ENCODE measurements at places on chromosomes 4 and X.

DNA sequence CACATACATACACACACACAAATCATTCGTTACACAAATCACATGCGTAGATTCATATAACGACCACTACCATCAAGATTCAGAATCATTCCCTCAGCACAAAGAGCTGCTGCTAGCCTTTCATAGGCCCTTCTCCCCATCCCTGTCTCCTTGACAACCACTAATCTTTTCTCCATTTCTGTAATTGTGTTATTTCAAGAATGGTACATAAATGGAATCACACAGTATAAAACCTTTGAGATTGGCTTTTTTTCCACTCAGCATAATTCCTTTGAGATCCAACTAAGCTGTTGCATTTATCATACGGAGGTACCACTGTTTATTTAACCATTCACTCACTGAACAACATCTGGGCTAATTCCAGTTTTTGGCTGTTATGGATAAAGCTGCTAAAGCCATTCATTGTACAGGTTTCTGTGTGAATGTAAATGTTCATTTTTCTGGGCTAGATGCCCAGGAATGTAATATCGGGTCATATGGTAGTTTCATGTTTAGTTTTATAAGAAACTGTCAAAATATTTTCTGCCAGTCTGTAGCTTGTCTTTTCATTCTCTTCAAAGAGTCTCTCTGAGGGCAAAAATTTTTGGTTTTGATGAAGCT is 64.1 kb downstream of the USP11 start:
- DNase-seq, result no peak

GRCh38 chrX:132750331-132751062 is 207.9 kb downstream of the HS6ST2 start:
- no peak for DNase-seq

DNA sequence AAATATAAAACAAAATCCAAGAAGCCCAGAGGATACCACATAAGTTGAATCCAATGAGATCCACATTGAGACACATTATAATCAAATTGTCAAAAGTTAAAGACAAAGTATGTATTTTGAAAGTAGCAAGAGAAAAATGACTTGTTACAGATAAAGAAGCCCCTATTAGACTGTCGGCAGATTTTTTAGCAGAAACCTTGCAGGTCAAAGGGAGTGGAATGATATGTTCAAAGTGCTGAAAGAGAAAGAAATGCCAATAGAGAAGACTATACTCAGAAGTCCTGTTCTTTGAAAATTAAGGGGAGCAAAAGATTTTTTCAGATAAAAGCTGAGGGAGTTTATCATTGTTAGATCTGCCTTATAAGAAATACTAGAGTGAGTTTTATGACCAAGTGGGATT is 148.9 kb upstream of the EPHA5 start:
- no peak for DNase-seq

DNA sequence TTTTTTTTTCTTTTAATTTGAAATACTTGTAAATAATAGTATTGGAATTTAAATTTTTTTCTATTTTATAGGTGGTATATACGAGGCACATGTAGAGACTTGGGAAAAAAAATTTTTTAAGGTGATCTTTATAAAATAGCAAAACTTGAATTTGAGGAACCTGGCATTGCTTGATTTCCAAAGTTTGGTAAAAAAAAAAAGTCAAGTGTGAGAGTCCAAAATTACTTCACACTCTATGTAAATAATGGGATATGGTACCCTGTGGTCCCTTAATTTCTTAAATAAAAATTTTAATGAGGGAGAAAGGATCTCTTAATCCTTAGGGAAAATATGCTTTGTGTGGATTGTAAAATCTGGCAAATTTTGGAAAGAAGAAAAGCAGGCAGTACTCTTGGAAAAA is 19.0 kb downstream of the SPRY1 start:
- DNase-seq, result no peak

GRCh38 chrX:45873781-45874180 is 671.4 kb downstream of the ZNF674 start:
- DNase-seq, result no peak

All from activated CD4-positive, alpha-beta memory T cell treated with anti-CD3 and anti-CD28 coated beads, Interleukin-2, amount 10 ng/mL, durations not matched to agents 7 days and 5 days (primary cell).